ENCODE measurements at places on chromosomes 5 and 9. TPM values are rescaled to one million over a fixed set of nuclear protein-coding genes. Genes with fewer than 3 reads are reported as not detected.

Gene COL15A1
- 25.8 TPM for total RNA-seq

DNA sequence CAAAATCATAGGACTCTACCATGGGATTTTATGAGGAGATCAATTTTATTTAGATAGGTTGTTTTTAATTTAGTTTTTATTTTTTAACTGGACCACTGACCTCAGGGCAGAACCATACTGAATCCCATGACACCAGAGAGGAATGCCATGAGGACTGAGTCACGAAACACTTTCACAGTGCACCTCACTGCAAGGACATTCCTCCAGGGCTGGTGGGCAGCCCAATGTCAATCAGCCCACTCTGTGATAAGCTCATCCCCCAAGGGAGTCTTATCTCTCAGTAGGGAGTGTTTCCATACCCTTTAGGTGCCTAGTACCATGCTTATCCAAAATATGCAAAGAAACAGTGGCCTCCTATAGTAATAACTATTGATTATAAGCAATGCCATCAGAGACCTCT is 224.5 kb upstream of the CDH6 start:
- no peak for DNase-seq

- DNase-seq: no peak
These were observed 6.8 kb downstream of the GARIN3 start for GRCh38 chr5:157159209-157159751.

GRCh38 chr9:33455945-33456344 is 8.6 kb upstream of the AQP3 start:
- no peak for DNase-seq

DNA sequence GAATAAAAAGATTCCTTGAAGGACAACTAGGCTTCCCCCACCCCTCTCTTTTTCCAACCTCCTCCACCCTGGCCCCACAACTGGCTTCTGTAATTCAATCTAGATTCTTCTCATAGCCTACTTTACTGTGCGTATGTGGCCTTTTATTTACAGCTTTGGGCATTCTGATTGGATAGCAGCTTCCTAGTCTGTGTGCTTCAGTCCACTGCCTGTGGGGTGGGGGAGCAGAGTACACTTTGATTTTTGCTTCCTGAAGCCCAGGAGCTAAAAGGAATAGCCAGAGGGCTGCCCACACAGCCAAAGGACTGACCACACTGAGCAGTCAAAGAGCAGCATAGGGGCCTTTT is 30.4 kb downstream of the RUSC2 start:
- no peak for DNase-seq

GRCh38 chr9:114503009-114503408 is 2.3 kb downstream of the WHRN start:
- no peak for DNase-seq

- DNase-seq: no peak
These were observed 113.3 kb upstream of the LHFPL2 start for GRCh38 chr5:78761840-78762239.

DNA sequence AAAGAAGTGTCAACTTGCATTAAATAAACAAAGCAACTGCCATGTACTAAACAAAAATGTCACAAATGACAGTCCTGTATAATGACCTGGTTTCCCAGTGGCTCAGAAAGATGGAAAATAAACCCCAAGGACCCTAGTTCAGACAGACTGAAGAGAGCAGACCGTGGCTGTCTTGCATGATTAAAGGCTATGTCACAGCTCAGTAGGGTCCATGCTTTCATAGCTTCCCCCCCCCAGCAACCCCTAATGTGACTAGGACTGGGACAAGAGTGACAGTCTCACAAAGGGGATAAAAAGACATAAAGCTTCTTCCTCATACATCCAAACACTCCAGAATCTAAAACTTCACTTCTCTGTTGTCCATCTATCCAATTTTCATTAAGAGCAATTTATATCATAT is 113.6 kb downstream of the NR6A1 start:
- no peak for DNase-seq

- no peak for DNase-seq
These were observed 32.8 kb upstream of the BASP1 start for GRCh38 chr5:17184588-17184987.

- no peak for DNase-seq
These were observed 294.9 kb upstream of the ADAMTS16 start for GRCh38 chr5:4845221-4845620.

Gene OR1Q1
- total RNA-seq: not detected

- no peak for DNase-seq
These were observed 8.0 kb upstream of the OR1Q1 start for GRCh38 chr9:122606587-122606986.

DNA sequence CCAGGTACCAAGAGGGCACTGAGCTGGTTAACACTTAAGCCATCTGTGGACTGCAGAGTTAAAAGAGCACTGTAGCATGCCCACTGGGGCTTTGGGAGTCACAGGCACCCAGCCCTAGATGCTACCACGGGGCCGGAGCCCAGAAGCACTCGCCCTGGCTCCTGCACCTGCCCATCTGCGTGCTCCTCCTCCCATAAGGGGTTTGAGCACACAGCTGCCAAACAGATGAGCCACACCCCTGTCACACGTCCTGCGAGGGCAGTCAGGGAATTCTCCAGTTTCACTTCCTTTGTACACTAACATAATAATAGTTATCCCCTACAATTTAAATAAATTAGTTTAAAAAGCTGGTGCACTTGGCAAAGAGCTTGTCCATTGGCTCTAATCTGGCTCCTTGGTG is 4.5 kb upstream of the PCA3 start:
- no peak for DNase-seq
